ENCODE measurements at places on chromosomes 1 and 21.

GRCh38 chr1:116325922-116326321, 47.1 kb upstream of the ATP1A1 start:
- DNase-seq, result peak; percentile 2

DNA sequence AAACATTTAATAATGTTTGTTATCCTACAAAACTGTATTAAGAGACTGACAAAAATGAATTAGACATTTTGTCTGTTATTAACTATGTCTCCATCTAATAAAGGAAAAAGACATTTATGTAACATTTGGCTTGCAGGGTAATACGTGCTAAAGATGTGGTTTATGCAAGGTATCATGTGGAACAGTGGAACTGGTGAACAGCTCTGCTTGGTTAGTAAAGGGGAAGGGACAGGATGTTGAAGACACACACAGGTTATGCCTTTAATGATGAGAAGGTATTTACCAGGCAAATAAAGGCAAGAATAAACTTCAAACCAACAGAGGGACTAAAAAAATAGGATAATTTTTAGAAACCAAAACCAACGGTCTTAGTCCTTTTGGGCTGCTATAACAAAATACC, 93.1 kb downstream of the UCHL5 start:
- no peak for DNase-seq

GRCh38 chr1:111882559-111882958, 106.9 kb downstream of the KCND3 start:
- no peak for DNase-seq

DNA sequence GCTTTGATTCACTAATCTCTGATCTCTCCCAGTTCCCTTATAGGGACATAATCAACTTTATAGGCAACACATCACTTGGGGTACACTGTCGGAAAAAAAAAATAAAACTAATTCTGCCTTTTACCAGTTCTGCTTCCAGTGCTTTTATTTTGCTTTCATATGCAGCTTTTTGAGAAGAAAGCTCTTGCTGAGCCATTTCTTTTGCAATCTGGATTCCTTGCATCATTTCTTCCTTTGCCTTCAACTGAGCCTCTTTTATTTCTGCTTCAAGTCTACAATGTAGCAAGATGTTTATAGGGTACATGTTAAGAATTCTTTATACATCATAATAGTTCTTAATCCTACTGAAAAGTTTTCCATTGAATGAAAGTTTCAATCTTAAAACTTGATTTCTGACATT, 30.6 kb downstream of the KIF14 start:
- no peak for DNase-seq

DNA sequence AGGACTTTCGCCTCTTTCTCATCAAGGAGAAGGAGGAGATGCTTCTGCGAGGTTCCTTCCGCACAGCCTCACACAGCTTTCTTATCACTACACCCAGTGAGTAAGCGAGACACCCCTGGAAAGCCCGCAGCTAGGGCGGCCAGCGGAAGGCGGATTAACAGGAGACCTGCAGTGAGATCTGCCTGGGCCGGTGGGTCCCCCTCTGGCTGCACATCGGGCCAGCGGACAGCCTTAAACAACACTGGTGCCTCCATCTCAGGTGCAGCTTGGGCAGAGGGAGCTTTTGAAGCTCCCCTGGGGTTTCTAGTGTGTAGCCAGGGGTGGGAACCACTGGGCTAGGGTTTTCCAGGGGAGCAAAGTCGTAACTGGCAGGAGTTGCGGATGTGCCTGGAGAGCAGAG, 17.5 kb upstream of the MTARC1 start:
- DNase-seq, result no peak

Data from GM06990 (cell line).